ENCODE measurements at places on chromosomes 4 and X.

DNA sequence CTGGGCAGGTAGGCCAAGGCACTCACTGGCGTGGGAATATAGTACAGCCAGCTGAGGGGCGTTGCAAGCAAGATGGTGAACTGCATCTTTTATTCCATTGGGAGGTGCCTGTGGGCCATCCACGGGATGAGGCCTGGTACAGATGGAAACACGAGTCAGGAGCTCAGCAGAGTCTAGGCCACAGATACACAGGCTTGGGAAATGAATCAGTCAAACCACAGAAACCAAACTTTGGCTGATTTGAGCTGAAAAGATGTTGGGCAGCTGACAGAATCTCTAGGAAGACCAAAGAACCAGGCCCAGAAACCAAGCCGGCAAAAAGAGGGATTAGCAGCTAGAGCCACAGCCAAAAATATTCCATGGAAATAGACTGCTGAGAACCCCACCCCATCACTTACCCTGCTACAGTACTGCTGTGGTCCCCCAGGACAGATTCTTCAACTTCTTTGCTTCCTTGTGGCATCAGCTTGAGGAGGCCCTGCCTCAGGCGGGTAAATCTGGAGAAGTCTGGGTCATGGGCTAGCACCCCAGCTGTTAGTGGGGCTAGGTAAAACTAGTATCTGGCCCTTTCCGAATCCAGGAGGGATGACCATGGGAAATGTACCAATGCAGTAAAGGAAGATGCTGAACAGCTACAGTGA, 75.4 kb downstream of the TMEM131L start:
- DNase-seq: peak; percentile 95

DNA sequence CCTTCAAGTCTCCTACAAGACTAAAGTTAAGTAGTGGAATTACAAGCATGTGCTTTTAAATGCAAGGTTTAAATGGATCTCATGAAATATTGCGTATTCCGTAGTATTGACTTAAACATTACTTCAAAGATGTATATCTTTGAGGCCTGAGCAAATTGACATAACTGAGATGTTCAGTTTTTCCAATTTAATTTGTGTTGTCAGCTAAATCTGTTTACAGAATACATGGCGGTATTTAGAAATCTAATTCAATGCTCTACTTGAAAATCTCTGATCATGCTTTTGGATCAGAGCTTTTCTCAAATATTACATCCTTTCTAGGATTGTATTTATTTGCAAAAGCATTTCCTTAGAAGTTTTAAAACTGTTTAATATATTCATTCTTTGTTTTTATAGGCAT, 47.5 kb upstream of the PDE5A start:
- DNase-seq: no peak

- DNase-seq: peak; percentile 73
These were observed 4.4 kb downstream of the ADGRL3 start for GRCh38 chr4:61204353-61205060.

DNA sequence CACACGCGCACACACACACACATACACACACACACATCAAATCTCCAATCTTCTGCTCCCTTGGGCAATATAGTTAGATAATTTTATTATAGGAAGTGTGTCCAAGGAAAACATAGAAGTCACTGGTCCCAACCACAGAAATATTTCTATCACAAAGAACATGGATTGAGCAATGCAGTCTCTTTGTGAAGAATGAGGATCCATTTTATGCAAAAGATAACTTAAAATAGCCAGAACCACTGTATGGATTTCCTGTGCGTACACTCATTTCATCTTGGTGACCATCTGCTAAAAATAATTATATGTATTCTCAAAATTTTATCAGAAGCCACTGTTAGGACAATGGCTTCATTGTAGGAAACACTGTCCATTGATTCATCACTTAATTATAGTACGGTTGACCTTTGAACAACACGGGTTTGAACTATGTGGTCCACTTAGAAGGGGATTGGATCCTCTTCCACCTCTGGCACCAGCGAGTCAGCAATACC, 169.6 kb upstream of the MXRA5 start:
- DNase-seq: peak; percentile 2

- peak; percentile 13 for DNase-seq
These were observed 74.4 kb downstream of the RPS3A start for GRCh38 chr4:151173871-151174270.

DNA sequence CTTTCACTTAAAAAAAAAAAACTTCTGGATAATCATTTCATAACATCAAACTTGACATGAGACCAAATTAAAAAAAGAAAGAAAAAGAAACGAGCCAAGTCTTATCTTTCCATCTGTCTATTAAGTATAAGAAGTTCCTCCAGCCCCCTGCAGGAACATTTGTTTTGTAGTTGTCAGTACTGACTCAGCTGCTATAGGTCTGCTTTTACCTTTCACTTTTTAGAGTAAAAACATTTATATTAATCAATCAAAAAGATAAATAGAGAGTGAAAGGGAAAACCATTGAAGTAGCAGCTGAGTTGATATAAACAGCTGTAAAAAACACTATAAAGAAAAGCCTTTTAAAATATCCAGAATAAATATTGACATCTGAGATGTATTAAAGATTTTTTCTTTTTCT, 46.1 kb downstream of the CCDC158 start:
- no peak for DNase-seq

GRCh38 chr4:18105030-18106011, 83.8 kb upstream of the LCORL start:
- no peak for DNase-seq

DNA sequence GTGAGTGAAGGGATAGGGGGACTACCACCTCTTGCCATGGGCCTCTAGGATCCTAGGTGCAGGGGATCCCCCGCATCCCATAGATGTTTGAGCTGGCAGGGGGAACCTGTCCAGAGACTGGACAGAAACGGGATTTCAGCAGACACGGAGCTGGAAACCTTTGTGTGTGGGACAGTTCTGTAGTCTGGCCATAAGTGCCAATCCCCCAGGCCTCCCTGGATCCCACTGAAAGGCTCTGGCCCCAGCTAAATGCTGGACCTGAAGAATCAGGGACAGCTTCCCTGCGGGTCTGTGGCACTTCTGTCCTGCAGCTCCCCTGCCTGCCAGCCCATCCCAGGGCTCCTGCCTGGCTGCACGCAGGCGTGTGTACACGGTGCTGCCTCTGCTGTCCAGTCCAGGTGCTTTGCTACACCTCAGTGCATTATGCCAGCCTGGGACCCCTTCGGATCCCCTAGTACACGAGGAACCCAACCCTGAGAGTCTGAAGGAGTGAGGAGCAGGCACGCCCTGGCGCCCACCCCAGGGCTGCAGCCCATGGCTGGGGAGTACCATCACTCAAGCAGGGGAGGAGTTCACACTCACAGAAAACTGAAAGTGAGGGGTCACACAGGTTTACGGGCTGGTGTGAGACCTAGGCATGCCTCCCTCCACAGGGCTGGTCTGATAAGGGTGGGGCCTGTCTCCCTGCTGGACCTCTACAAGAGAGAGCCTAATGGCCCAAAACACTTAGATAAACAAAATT, 703.0 kb downstream of the ARAP2 start:
- DNase-seq: no peak

DNA sequence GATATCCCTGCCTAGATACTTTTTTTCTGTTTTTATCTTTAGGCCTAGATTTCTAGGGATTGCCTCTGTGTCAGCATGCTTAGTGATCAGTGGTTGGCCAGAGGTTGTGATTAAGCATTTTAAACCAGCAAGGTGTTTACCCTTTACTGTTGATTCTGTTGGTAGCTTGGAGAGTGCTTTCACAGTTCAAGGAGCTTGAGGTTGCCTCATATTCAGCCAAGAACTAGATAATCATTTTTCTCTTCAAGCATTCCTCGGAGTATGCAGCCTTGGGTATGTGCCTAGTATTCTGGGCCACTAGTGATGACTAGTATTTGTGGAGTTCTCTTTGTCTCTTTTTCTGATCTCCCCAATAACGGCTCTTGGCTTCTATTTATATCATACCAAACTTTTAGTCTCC, 20.4 kb downstream of the APOOL start:
- DNase-seq: peak; percentile 49

GRCh38 chr4:133839326-133839725, 362.3 kb downstream of the PABPC4L start:
- no peak for DNase-seq

- DNase-seq: no peak
These were observed 135.0 kb downstream of the AMMECR1 start for GRCh38 chrX:110182865-110183264.

GRCh38 chr4:62324215-62324614, 1124.1 kb downstream of the ADGRL3 start:
- peak; percentile 85 for DNase-seq

GRCh38 chr4:98343626-98344025, 82.4 kb downstream of the RAP1GDS1 start:
- DNase-seq: no peak

DNA sequence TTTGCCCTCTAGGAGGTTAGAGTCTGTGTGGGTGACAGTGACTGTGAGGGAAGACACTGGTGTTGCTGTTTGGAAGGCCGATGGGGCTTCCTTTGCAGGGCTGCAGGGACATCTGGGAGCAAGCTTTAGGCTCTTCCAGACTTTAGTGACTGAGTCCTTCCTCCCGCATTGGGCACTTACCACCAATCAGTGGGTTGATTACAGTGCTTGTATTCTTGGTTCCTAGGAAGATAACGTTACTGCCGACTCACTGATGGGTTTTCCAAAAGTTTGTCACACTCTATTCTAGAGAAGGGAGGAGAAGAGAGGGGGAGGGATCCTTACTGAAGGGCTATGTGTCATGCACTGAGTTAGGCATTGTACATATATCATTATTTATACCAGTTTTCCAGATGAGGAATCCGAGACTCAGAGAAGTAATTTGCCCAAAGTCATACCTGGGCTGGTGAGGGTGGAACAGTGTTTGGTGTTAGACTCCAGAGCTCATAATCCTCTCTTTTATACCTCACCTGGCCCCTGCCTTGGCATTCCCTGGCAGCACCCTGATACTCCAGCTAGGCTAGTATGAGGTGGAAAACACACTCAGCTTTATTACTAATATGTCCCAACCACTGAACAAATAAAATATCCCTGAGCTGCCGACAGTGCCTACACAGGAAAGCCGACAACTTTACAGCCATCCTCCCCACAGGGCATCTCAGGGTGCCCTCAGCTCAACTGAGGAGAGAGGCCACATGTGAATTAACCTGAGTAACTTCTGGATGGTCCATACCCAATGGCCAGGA, 3.8 kb downstream of the CHST7 start:
- DNase-seq: no peak

DNA sequence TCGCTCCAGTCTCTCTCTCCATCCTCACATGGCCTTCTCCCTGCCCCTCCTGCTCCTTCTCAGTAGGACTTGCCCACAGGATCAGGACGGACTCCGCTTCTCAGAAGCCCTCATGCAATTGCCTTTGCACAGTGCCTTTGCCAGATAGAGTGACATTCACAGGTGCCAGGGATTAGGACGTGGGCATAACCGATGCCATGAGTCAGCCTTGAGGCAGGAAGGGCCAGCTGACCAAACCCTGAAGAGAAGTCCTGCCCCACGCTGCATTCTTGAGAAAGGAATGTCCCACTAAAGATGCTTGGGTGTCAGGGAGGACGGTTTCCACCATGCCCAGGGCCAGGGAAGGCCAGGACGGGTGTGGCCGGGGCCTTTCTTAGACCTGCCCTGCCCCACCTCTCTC, 6.6 kb upstream of the GRPEL1 start:
- DNase-seq: peak; percentile 20

DNA sequence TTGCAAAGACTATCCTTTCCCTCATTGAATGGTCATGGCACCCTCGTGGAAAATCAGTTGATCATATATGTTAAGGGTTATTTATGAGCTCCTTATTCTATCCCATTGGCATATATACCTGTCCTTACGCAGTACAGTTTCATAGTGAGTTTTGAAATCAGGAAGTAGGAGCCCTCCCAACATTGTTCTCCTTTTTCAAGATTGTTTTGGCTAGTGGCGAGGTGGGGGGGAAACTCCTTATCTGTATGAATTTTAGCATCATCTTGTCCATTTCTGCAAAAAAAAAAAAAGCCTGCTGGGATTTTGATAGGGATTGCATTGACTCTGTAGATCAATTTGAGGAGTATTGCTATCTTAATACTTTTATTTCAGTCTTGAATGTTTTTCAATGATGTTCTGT, 2.5 kb upstream of the USP9X start:
- no peak for DNase-seq

DNA sequence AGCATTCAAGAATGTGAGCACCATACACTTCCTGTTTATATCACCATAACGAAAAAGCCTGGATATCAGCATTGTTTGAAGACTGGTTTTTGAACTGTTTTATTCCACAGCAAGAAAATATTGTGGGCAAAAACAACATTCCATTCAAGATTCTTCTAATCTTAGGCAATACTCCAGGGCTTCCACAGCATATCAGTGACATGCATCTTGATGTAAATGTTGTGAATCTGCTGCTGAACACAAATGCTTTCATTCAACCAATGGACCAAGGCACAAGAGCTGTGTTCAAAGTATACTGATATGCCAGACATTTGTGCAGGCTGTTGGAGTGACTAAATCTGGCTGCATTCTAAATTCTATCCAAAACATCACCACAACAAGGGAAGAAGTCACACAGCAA, 260.1 kb upstream of the ETNPPL start:
- no peak for DNase-seq

DNA sequence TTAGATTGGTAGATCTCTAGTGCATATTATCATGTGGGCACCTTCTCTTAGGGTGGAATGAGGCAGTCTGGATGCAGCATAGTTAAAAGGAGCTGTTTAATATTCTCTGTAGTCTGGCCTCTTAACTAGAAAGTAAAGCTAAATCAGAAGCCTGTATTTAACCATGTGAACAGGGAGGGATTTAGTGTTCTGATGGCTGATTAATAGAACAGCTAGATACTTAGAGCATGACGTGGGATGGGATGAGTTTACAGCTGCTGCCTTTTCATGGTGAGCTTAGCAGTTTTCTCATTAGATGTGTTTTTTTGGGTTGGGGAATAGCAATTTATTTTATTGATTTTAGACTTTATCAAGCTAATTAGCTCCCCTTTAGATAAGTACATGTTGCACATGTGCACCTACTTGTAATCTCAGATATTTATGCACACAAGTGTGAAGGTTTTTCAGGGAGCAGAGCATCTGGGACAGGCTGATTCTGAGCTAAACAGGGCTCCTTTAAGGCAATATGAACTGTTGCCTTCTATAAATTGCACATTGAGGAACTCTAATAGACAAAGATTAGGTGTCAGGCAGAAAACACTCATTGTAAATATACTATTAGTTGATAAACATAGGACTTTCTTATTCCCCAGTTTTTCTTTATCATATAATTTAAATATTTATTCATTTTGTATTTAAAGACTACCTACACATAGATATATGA, 34.1 kb downstream of the YIPF6 start:
- DNase-seq: no peak

GRCh38 chr4:18442957-18443356, 421.4 kb upstream of the LCORL start:
- DNase-seq: no peak

- no peak for DNase-seq
These were observed 81.5 kb upstream of the SMIM10 start for GRCh38 chrX:134909261-134909660.

DNA sequence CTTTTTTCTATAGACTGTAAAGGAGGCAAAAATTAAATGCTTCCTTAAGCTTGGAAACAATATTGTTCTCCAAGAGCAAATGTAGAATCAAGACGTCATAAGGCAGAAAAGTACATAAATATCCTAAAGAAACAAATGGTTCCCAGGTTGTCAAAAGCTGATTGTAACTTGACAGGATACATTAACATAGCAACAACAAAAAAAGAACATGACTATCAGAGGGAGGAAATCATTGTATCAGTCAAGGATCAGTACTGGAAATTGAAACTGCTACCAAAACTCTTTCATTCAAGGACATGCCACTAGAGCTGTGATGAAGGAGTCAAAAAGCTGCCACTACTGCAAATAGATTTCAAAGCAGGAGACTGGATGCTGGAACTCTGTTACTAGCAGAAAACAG, 168.3 kb downstream of the BTC start:
- DNase-seq: no peak

GRCh38 chrX:22526339-22526738, 253.6 kb downstream of the CBLL2 start:
- DNase-seq: peak; percentile 16

Data from astrocyte of the hippocampus (primary cell).